ENCODE measurements at places on chromosomes 11 and 22.
A peak's percentile ranks its signal among the peaks of the same experiment; 100 is the strongest.

- DNase-seq: no peak
Measured at GRCh38 chr11:21561581-21561980, 631.3 kb upstream of the ANO5 start.

DNA sequence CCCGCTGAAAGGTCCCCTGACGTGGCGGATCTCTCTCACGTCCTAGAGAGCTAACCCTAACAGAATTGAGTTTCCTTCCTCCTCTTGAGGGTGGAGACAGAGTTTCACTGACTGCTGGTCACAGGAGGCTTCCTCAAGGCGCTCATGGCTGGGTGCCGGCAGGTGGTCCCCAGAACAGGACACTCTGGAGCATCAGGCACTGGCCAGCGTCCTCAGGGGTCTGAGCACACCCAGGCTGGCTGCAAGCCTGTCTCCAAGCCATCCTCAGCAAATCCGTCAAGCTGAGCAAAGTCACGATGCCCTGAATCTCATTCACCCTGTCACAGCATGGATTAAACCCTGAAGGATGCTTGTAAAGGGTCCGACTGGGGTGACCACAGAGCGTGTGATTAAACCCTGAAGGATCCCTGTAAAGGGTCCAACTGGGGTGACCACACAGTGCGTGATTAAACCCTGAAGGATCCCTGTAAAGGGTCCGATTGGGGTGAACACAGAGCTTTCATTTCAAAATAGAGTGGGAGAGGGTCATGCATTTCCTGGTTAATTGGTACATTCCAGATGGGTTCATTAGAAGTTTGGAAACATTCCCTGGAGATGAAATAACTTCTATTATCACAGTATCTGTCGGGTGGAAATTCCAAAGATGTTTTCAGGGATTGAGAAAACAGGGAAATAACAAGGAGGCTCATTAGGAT is 473.0 kb downstream of the BRD1 start:
- no peak for DNase-seq

DNA sequence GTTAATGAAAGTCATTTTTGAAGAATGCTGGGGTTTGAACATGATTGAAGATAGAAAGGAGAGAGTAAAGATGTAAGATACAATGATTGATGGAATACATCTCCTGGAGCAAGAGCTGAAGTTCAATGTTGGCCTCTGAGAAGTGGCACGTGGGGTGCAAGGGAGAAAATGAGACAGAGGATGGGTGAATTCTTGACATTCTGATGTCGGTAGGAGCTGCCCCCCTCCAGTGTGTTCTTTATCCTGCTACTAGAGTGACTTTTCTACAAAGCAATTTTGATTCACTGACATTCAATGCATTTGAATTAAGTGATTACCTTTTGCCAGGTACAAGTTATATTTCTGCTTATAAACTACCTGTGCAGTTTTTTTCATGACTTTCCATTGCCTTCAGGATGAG is 159.0 kb upstream of the MTMR2 start:
- no peak for DNase-seq

- DNase-seq: no peak
Measured at GRCh38 chr11:112318661-112319060, 58.0 kb upstream of the PLET1 start.

GRCh38 chr11:33713856-33714398 is 13.3 kb upstream of the C11orf91 start:
- DNase-seq: no peak

DNA sequence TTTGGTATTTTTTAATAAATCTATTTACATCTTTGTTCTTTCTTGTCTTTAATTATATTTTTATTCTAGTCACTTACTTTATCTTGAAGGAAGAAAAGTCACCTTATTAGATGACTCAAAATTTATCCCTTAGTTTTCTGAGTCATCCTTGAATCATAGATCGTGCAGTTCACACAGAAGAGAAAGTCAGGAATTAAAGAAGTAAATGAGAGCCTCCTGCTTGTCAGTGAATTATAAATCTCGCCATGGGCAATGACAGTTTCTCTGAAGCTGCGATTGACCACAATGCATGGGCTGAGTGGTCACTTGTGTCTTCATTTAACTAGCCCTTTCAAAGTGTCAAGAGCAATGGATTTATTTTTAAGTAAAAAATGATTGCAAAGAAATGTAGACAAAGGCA is 91.2 kb downstream of the LUZP2 start:
- DNase-seq: no peak

DNA sequence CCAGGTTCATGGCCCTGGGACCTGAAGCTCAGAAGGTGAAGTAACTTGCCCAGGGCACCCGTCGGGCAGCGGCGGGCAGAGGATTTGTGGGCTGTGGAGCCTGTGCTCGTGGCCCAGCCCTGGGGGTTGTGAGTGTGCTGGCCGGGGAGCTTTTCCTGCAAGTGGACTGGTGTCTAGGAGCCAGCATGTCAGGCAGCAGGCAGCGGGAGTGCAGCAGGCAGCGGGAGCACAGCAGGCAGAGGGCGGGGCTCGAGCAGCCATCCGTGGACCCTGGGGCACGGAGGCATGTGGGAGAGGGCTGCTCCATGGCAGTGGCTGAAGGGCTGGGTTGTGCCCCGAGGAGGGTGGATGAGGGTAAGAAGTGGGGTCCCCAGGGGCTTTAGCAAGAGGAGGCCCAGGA is 72.7 kb upstream of the PPP6R3 start:
- no peak for DNase-seq

DNA sequence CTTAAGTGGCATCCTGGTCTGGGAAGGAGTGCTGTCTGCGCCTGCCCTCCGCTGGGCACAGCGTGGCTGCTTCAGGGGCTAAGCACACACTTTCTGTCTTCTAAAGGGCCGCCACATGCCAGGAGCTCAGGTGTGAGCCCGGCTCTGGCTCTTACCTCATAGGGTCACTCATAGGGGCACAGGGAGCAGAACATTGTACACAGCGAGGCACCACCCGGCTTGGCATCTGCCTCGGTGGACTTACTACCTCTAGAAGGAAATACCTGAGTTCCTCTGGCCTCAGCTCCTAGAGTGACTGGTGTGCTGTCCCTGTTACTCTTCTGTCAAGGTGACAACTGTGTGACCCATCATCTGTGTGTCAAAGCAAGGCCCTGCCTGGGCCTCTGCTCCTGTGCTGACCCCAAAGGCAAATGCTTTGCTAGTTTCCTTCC is 13.4 kb downstream of the NEAT1 start:
- no peak for DNase-seq

DNA sequence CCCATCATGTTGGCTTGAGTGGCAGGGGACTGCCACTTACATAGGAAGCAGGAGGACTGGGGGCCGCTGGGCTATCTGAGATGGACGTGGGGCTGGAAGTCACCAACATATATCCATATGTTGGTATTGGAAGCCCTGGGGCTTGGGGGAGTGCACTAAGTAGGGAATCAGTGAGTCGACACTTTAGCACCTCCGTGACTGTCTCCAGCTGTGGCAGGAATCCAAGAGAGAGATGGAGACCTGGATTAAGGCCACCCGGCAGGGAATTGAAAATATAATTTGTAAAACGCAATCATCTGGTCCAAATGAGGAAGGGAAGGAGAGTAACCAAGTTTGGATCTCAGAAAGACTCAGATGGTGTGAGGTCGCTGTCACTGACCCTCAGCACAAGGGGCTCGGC is 68.4 kb downstream of the ELFN2 start:
- no peak for DNase-seq

DNA sequence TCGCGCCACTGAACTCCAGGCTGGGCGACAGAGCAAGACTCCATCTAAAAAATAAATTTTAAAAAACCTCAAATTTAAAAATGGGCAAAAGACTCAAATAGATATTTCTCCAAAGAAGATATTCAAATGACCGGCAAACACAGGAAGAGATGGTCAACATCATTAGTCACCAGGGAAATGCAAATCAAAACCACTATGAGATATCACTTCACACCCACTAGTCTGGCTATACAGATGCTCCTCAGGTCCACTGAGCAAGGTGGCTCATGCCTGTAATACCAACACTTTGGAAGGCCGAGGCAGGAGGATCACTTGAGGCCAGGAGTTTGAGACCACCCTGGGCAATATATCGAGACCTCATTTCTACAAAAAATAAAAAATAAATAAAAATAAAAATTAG is 43.3 kb upstream of the SLC35C1 start:
- no peak for DNase-seq

GRCh38 chr11:65084598-65085375 is 765 bp downstream of the ZFPL1 start:
- no peak for DNase-seq

DNA sequence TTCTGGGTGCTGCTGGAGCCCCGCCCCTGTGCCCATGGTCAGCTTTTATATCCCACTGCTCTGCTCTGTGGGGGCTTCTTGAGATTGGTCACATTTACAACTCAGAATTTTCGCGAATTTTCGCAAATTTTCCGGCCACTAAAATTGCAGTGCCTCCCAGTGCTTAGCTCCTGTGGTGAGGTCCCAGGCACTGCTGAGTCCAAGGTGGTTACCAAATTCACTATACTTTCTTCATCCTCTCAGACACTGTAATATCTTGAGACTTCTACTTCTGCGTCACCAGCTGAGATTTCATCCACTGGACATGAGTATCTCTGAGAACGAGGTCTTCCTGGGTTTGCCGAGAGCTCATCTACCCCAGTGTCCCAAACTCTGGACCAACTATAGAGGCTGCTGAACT is 8.7 kb downstream of the KDM4F start:
- no peak for DNase-seq

GRCh38 chr11:17850336-17850735 is 115.8 kb downstream of the KCNC1 start:
- DNase-seq: no peak

DNA sequence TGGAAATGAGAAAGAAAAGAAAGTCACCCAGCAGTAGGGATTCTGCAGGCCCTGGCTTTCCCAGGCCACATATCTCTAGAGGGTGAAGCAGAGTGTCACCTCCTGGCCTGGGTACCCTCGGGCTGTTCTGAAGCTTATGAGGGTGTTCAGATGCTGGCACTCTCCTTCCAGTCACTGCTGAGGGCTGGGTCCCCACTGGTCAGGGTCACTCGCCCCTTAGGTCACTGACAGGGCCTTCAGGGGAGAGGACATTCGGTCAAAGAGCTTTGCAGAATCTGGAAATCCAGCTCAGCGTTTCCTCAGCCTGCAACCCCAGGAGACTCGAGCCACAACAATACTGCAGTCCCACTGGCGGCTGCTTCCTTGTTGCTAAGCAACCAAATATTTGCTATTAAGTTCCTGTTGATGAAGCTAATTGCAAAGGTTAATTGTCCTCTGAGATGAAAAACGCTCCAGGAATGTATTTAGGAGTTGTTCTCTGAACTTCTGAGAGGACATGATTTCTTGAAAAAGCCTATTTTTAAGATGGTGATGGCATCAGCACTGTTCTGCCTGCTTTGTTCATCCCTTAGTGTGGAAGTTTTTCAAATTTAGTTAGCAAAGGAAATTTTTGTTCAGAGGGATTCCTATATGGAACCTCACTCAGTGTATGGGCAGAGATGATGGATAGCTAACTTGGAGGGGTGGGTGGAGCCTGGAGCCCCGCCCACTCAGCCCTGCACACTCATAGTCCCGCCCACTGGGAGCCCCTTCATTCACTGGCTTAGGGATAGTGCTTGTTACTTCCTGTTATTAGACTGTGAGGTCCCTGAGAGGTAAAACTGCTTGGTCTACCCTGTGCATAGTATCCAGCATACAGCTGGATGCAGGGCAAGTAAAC is 109.2 kb downstream of the CSNK2A3 start:
- DNase-seq: peak; percentile 73

DNA sequence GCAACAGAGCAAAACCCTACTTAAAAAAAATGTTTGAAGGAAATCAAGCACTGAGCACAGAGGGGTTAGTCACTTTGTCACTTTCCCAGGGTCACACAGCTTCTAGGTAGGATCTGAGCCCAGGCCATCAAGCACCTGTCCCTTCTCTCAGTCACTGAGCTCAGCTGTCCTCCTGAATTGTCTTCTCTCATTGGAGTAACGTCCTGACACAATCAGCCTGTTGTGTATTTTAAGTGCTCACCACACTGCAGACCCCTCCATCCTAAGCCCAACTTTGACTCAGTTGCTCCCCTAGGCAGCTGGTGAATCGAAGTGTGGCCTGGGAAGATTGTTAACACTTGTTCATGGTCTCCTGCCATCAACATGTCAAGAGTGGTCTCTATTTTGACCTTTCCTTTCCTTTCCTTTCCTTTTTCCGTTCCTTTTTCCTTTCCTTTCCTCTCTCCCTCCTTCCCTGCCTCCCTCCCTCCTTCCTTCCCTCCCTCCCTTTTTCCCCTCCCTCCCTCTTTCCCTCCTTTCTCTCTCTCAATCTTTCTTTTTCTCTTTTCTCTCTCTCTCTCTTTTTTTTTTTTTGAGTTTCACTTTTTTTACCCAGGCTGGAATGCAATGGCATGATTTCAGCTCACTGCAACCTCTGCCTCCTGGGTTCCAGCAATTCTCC is 76.1 kb downstream of the PIWIL3 start:
- DNase-seq: no peak

- DNase-seq: no peak
Measured at GRCh38 chr22:29892315-29893156, 9.6 kb downstream of the MTMR3 start.

DNA sequence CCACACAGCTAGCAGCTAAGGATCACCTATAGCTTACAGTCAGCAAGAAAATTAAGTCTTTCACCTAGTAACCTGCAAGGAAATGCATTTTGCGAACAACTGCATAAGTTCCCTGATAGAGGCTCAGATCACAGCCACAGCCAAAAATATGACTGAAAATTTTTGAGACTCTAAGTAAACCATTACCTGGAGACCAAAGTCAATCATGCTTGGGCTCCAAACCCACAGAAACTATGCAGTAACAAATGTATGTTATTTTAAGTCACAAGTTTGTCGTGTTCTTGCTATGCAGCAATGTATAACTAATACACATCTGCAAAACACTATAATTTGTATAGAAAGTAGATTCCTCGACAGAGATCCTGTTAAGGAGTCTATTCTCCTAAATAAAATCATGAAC is 1025.7 kb upstream of the RAG2 start:
- DNase-seq: no peak

- DNase-seq: peak; percentile 19
Measured at GRCh38 chr22:17742527-17742902, 31.8 kb downstream of the BID start.

DNA sequence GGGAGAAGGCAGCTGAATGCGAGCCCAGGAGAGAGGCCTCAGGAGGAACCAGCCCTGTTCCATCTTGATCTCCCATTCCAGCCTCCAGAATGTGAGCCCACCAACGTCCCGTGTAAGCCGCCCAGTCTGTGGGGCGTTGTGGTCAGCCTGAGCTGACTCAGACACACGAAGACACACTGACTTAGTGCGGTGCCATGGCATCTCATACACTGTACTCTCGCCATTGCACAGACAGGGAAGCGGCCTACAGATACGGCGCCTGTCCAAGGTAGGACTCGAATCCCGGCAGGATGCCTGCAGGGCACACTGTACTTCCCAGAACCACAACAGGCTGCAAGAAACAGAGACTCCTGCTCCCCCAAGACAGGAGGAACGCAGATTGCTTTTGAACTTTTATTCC is 179.6 kb downstream of the CTTN start:
- DNase-seq: no peak
